ENCODE measurements at places on chromosomes 1 and 21.

GRCh38 chr1:7579016-7579415, 192.1 kb upstream of the VAMP3 start:
- DNase-seq, result no peak

- DNase-seq, result no peak
Observed at GRCh38 chr1:44924835-44925464, 61.4 kb downstream of the EIF2B3 start.

DNA sequence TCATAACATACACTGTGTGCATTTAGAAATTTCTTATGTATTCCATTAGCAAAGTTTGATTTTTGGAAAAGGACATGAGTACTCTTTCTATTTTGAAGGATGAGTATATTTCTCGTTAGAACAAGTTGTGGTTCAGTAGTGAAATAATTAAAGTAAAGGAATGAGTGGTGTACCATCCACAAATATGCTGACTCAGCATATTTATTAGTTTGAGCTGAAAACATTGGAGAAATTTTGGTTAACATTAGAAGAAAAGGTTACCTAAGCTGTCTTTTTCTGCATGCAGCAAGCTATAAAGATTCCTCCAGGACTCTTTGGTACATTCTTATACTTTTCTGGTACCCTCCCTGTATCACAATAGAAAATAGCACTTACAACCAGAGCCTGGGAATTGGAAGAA, 5.7 kb upstream of the OR2L5 start:
- no peak for DNase-seq

DNA sequence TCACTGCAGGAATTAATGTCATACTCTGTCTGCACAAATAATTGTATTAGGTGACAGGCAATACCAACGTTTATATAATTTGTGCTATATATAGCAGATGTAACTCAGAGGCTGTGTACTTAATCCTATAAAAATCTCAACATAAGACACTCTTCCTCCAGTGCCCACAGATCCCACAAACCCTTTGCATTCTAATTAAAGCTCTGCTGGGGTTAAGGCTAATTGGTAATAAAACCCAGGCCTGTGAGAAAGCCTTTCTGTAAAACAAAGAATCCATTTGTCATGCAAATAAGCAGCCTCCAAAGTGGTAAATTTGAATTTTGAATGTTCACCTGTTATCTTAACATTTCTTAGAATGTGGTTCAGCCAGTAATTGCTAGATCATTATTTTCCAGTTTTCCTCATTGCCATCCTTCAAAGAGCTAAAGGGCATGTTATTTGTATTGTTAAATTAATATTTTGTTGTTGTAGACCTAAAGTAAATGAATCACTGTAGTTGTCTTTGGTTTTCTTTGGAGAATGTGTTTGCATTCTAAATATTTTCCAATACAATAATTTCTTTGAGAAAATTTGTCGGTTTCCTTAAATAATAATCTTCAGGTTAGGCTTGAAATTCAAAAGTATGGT, 46.3 kb upstream of the PRDX6 start:
- DNase-seq, result no peak
